WTC11 (cell line): ENCODE measurements at places on chromosomes 1 and 21.

- peak; percentile 98 for DNase-seq
Measured at GRCh38 chr1:233326811-233327650, 493 bp upstream of the MAP3K21 start.

- DNase-seq = no peak
Measured at GRCh38 chr1:212293579-212293978, 8.4 kb downstream of the PPP2R5A start.

- DNase-seq = no peak
Measured at GRCh38 chr1:30882678-30883388, 25.7 kb downstream of the SDC3 start.

DNA sequence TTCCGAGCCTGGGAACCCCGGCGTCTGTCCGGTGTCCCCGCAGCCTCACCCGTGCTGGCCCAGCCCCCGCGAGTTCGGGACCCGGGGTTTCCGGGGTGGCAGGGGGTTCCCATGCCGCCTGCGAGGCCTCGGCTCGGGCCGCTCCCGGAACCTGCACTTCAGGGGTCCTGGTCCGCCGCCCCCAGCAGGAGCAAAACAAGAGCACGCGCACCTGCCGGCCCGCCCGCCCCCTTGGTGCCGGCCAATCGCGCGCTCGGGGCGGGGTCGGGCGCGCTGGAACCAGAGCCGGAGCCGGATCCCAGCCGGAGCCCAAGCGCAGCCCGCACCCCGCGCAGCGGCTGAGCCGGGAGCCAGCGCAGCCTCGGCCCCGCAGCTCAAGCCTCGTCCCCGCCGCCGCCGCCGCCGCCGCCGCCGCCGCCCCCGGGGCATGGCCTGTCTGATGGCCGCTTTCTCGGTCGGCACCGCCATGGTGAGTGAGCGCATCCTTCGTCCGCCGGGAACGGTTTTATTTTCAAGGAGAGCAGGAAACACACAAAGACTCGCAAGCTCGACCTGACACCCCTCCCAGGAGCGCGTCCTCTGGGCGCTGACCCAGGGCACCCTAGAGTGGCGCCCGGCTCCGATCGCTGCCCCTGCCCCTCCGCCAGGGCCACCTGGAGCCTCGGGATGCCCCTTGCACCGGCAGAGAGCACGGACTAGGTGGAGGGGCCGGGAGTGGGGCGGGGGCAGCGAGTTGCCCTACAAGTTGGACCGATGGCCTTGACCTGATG, at the start of gene ABCG1:
ABCG1 (plus strand) TSS at position 305 of the 770 bp plus-strand sequence; CDS start at position 428, 123 bp downstream.
- peak; percentile 78 for DNase-seq

- DNase-seq = no peak
Measured at GRCh38 chr1:212970085-212970484, 19.7 kb downstream of the VASH2 start.

DNA sequence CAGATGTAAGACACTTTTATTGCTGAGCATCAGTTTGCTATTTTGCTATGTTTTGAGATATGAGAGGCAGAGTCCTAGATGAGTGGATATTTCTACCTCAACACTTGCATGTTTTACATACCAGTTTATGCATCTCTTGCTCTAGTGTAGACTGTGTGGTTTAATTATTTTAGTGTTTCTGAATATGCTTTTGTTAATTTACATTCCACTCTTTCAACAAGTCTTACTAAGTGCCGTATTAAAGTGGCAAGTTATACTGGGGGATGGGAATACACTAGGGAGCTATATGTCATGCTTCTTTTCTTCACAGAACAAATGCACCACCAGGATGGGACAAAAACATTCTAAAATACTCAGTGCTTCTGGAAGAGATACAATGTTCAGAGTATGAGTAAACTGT, 507.7 kb upstream of the PRMT6 start:
- DNase-seq = no peak

- no peak for DNase-seq
Measured at GRCh38 chr1:198318085-198318484, 161.3 kb downstream of the NEK7 start.

DNA sequence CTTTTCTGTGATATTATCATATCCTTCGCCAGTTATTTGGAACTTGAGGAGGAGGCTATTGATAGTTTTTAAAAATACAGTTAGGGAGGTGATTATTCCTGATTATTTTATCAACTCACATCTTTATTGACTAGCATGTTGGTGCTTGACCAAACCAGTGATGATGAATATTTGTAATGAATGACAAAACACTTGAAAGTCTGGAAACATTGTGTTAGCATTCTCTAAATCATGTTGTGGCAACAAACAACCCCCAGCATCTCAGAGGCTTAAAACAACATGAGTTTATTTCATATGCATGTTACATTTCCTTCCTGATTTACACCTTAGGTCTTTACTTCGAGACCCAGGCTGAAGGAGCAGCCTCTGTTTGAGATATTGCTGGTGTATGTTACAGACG, 10.7 kb upstream of the JUN start:
- DNase-seq = no peak

DNA sequence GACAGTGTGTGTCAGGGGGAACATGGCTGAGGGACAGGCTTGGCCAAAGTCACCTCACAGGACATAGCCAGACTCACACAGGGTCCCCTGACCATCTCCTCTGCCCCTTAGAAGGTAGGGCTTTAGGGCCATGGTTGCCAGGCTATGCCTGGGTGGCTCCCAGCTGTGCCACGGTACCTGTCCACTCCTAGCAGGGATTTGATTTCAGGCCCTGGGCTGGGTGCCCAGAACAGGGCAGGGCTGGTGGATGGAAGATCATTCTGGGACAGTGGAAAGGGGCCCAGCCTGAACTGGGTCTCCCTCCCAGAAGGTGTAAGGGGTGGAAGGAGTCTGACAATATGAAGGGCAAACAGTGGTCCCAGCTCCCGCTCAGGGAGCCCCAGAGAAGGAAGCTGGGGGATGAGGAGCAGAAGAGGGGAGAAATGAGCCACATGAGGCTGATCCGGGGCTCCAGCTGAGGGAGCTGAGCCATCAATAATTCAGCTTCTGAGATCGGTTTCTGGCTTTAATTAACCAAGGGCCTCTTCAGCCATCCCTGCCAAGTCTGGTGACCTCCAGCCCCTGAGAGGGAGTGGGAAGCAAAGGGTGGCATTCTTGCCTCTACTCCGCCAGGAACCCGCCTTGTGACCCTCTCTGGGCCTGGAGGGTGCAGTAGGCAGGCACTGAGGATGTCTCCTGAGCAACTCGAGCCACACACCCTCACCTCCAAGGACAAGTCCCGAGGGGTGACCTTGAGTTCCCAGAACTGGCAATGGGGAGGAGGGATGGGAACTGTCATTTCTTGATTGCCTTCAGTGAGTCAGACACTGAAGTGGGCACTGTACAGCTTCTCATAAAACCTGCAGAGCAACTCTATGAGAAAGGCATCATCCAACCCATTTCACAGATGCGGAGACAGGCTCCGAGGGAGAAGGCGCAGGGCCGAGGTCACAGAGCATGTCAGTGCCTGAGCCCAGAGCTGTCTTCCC, 2.1 kb downstream of the CD164L2 start:
- DNase-seq = no peak

GRCh38 chr1:164575356-164575886, 16.4 kb downstream of the PBX1 start:
- no peak for DNase-seq

- no peak for DNase-seq
Measured at GRCh38 chr1:36339615-36340014, 16.2 kb upstream of the EVA1B start.

- DNase-seq = no peak
Measured at GRCh38 chr1:174990382-174990999, 9.3 kb upstream of the CACYBP start.

DNA sequence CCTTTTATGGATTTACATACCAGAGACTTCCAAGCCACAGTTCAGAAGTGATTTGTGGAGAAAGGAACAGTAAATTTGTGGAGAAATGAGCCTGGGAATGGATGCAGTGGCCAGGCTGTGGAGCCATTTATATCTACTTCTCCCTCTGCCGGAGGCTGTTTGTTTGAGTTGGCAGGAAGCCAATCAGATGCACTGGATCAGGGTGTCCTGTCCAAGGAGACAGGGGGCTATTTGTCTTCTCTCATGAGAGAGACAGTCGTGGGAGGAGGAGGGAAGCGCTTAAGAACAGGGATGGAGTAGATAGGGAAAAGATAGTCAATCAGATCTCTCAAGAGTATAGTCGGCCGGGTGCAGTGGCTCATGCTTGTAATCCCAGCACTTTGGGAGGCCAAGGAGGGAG, 2.8 kb upstream of the HAPLN2 start:
- no peak for DNase-seq

DNA sequence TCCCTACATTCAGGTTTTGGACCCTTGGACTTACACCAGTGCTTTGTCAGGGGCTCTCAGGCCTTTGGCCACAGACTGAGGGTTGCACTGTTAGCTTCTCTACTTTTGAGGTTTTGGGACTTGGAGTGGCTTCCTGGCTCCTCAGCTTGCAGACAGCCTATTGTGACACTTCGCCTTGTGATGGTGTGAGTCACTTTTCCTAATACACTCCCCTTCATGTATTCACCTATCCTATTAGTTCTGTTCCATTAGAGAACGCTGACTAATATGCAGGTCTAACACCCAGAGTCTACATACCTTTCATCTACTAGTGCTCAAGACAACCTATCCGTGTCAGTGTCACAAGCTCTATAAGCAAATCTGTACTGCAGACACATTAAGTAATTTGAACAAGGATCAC, 605.3 kb downstream of the KCNT2 start:
- DNase-seq = no peak

GRCh38 chr1:95226781-95227660, 7.0 kb upstream of the RWDD3 start:
- no peak for DNase-seq

DNA sequence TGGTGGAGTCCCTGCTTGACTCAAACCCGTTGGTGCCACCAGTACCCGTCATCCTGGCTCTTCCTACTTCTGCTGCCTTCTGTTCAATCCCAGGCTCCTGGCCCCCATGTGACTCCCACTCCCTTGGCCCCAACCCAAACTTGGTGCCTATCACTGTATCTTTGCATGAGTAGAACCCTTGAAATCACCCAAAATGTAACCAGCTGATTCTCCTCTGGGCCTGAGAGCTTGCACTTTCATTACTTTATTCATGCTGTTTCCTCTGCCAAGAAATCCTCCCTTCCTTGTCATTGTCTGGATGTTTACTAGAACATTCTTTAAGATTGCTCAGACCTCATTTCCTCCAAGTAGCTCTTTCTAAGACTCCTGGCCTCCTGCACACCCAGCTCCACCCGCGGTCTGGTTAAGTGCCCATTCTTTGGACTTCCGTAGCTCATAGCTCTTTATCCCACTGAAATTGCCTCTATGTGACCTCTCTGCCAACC, 15.7 kb downstream of the PTAFR start:
- DNase-seq = no peak

DNA sequence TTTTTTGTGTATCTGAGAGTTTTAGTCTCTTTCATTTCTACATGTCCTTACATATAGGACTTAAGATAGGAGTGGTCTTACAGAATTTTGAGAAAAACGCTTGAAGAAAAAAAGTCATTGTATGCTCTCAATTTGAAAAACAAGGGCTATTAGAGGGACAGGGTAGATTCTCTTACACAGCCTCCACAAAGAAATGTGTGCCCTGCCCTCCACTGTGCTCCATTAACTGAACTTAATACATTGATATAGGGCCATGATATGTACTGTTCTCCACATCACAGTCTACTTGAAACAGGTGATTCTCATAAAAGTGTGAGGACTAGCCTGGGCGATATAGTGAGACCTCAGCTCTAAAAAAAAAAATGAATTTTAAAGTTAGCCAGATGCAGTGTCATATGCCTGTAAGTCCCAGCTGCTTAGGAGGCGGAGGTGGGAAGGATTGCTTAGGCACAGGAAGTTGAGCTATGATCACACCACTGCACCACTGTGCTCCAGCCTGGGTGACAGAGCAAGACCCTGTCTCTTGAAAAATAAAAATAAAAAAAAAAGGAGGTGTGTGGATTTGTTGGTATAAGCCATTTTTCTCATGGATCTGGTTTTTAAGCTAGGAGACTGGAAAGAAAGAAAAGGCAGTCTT, 77.0 kb downstream of the HMCN1 start:
- DNase-seq = no peak

DNA sequence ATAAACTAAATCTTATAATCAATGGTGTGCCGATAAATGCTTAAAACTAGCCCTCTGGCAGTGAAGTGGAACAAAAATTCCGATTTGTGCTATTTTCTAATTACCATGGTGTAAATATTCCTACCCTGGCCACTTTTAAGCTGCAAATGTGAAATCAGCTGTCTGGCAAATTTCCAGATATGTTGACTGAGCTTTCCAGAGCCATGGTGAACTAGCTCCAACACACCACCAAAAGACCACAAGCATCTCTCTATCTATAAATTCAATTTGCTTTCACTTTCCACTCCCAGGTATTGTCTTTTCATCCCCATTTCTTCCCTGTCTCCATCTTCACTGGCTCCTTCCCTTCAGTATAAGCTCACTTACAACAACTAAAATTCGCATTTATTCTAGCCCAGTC, 152.3 kb upstream of the RGS18 start:
- no peak for DNase-seq

DNA sequence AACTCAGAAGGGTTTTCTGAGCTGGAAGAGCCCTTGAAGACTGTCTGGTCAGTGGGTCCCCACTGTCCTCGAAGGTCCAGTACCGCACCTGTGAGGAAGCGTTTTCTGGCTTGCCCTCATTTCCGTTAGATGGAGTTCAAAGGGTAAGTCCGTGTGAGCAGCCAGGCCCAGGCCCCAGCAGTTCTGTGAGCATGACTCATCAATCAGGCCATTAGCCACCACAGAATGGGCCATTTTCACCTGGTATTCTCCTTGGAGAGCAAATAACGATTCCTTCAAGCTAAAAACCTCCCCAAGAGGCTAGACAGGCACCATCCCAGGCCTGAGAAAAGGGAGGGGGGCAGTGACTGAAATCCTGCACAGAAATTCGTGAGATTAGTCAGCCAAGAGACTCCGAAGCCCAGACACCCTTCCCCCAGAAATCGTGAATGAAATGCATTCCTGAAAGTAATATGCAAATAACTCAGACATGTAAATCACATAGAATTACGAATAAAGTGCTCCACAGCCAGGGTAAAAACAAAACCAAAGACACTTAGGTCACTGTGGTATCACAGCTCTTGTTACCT, 66.0 kb downstream of the BCAR3 start:
- DNase-seq = no peak

DNA sequence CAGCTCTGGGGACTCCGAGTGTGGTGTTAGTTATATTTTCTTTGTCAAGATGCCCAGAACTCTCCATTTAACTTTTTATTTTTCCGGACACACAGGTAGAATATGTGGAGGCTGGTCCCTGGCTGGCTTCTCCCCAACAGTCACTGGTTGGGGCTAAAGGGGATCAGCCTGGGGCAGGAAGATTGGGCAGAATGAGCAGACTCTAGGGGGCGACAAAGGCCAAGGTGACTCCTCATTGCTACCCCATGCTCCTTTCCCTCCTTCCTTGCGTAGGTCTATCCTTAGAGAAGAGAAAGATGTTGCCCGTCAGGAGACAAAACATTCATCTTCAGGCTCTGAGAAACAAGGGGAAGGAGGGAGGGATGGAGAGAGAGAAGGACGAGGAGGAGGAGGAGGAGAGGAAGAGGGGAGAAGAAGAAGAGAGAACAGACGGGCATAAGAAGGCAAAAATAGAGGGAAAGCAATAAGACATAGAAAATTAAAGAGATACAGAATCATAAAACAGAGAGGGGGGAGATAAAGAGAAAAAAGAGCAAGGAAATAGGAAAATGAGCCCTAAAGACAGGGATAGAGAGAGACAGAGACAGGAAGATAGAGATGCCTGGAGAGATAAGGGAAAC, 89.9 kb downstream of the FOXD2 start:
- peak; percentile 74 for DNase-seq

GRCh38 chr1:177568622-177569021, 397.9 kb downstream of the BRINP2 start:
- DNase-seq = no peak
